Keratinocyte (primary cell): ENCODE measurements at places on chromosomes 4 and X. TPM values are rescaled to one million over a fixed set of nuclear protein-coding genes. Genes with fewer than 3 reads are reported as not detected.
A peak's percentile ranks its signal among the peaks of the same experiment; 100 is the strongest.

DNA sequence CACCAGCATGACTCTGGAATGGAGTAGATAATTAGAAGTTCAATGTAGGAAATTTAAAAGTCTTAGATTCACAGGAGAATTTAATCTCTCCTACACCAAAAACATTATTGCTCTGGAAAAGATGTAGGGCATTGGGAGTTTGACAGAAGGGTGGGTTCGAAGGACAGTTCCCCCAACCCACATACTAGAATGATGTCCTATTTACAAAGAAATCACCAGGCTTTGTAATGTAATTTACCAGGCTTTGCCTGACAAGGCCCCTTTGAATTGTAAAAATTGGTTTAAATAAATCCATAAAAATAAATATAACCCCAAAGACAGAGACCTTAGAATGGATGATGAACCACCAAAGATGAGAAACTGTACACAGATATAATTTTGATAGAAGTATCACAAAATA is 399.2 kb upstream of the GRID2 start:
- H3K4me3 ChIP-seq, result no peak overlapping the region
- no peak for DNase-seq
- H3K36me3 ChIP-seq, result no peaks in the 10 kb centered on the region
- H3K27me3 ChIP-seq, result no peaks in the 10 kb centered on the region
- H3K27ac ChIP-seq, result no peak overlapping the region

- no peak overlapping the region for H3K27ac ChIP-seq
- no peak overlapping the region for H3K4me3 ChIP-seq
- H3K36me3 ChIP-seq, result no peaks in the 10 kb centered on the region
These were observed 75.9 kb downstream of the SLC9A7 start for GRCh38 chrX:46683048-46683447.

DNA sequence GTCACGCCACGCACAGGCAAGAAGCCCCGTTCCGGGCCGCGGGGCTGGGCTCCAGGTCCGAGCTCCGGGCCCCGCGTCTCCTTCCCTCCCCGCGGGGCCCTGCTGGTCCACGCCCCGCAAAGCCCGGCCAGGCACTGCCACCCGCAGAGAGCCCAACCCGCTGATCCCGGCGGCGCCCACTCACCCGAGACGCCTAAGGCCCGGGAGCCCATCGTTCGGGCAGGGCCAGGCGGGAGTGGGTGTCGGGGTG is 870 bp downstream of the PDZD4 start:
- DNase-seq, result no peak
- H3K27me3 ChIP-seq, result peaks cover 46% of the 10 kb centered on the region
- no peaks in the 10 kb centered on the region for H3K4me1 ChIP-seq
- H3K4me3 ChIP-seq, result no peak overlapping the region
- no peaks in the 10 kb centered on the region for H3K36me3 ChIP-seq

GRCh38 chrX:140467211-140467610 is 37.7 kb downstream of the SOX3 start:
- no peak overlapping the region for H3K27ac ChIP-seq
- no peaks in the 10 kb centered on the region for H3K36me3 ChIP-seq
- no peak overlapping the region for H3K4me3 ChIP-seq
- no peaks in the 10 kb centered on the region for H3K4me1 ChIP-seq

GRCh38 chrX:13167481-13168231 is 123.2 kb upstream of the FAM9C start:
- H3K27me3 ChIP-seq, result no peaks in the 10 kb centered on the region
- no peak overlapping the region for H3K27ac ChIP-seq
- H3K36me3 ChIP-seq, result no peaks in the 10 kb centered on the region
- no peak for DNase-seq
- no peaks in the 10 kb centered on the region for H3K4me1 ChIP-seq
- H3K4me3 ChIP-seq, result no peak overlapping the region

DNA sequence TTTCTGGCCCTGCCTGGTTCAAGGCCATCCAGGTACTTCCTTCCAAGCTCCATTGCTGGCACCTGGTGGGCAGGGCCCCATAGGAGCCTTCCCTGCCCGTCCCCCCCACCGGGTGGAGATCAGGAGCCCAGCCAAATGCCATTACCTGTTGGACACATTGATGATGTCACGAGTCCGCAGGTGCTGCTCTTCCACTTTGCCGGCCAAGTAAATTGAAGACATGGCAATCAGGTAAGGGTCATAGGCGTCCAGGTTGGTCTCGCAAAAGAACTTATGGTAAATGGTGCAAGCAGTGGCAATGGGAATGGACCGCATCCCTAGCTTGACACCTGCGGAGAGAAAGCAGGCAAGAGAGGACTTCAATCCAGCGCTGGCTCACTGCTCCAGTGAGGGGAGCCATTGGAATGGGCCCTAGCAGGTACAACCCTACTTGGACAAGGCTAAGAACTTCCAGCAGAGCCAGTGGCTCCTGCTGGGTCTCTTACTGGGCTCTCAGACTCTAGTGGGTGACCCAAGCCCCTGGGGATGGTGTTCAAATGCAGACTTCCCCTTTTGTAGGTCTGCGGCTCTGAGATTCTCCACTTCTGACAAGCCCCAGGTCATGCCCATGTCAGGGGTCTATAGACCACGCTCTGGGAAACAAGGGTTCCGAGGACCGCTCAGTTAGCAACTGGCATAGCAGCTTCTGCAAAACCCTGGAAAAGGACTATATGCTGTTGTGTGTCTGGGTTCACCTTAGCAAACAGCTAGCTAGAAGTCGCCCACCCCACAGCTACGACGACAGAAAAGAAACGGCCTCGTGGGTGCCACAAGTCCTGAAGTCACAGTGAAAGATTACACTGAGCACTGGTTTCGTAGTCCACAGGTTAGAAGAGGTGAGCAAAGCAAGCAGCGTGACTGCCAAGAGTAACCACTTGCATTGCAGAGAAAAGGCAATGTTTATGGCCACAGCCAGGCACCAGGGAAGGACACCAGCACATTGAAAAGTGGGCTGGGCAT is 2.8 kb downstream of the CCNQ start:
- H3K27ac ChIP-seq, result no peak overlapping the region
- peaks cover 20% of the 10 kb centered on the region for H3K4me1 ChIP-seq
- peaks cover 7% of the 10 kb centered on the region for H3K36me3 ChIP-seq
- H3K4me3 ChIP-seq, result no peak overlapping the region

- no peaks in the 10 kb centered on the region for H3K36me3 ChIP-seq
- H3K4me1 ChIP-seq, result no peaks in the 10 kb centered on the region
- no peak for DNase-seq
- H3K4me3 ChIP-seq, result no peak overlapping the region
- H3K27me3 ChIP-seq, result no peaks in the 10 kb centered on the region
These were observed 202.2 kb upstream of the ETNPPL start for GRCh38 chr4:108965016-108965415.

DNA sequence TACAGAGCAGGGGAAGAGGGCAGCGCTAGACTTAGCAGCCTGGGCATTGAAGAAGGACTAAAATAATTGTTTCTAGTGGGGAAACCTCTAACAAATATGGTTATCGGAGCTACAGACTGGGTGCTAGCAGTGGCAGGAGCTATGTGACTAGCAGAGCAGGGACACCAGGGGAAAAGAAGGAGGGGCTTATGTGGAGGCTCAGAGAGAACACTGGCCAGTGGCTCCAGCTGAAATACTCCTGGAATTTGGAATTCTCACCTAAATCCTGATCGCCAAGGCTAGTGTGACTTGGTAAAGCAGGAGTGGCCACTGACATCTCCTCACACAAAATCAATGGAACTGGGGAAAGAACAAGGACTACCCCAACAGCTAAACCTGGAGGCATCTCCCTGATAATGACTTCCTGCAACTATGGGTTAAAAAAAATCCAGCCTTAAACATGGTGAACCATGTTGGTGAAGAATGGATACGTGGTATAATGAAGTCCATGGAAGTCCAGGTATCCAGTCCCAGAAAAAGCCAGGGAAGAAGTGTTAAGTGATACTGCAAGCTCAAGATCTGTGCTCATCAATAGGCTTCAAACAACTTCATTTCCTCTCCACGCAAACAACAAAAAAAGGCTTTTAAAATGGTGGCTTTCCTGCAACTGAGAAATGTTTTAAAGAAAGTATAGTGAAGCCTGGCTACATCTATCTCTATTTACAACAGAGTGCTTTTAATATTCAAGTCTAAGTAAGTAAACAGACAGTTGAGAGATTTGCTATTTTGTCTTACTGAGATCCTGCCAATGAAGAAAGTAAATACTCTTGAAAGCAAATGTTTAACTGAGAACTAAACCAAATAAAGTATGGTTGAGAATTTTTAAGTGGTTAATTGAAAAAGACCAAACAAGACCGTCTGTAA is 1.8 kb downstream of the TAPT1 start:
- H3K4me3 ChIP-seq, result peak overlapping the region; percentile 69
- no peaks in the 10 kb centered on the region for H3K36me3 ChIP-seq
- peaks cover 8% of the 10 kb centered on the region for H3K4me1 ChIP-seq
- H3K27ac ChIP-seq, result no peak overlapping the region
- H3K27me3 ChIP-seq, result no peaks in the 10 kb centered on the region

DNA sequence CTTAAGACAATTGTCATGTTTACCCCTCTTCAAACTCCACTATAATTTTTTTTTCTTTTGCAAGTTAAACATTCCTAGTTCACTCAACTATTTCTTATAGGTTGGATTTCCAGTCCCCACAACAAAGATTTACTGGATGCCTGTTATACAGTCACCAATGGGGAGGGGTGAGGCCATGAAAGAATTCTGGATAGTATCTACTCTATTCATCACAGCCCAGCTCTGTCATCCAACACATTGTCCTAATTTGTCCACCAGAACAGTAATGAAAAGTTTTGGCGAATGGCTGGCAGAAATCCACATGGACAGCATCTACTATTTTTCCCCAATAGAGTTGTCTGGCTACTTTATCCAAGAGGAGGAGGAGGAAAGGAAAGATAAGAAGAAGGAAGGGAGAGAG is 192.7 kb upstream of the S100G start:
- no peaks in the 10 kb centered on the region for H3K4me1 ChIP-seq
- no peak overlapping the region for H3K4me3 ChIP-seq
- no peak overlapping the region for H3K27ac ChIP-seq
- H3K27me3 ChIP-seq, result no peaks in the 10 kb centered on the region

GRCh38 chr4:13953083-13953482 is 325.6 kb upstream of the BOD1L1 start:
- no peak overlapping the region for H3K4me3 ChIP-seq
- no peaks in the 10 kb centered on the region for H3K4me1 ChIP-seq
- no peaks in the 10 kb centered on the region for H3K36me3 ChIP-seq
- DNase-seq, result no peak
- no peak overlapping the region for H3K27ac ChIP-seq
- H3K27me3 ChIP-seq, result peaks cover 2% of the 10 kb centered on the region

GRCh38 chr4:121072224-121073003 is at the start of gene NDNF:
NDNF (minus strand) TSS chr4:121072535; CDS start chr4:121045837, 26,698 bp downstream.
- no peak within 1 kb of the TSS for H3K27ac ChIP-seq
- H3K27me3 ChIP-seq, result peaks cover 55% of the 10 kb centered on the region
- H3K36me3 ChIP-seq, result no peaks in the 10 kb centered on the region
- peaks cover 8% of the 10 kb centered on the region for H3K4me1 ChIP-seq

- H3K27ac ChIP-seq, result no peak overlapping the region
- H3K36me3 ChIP-seq, result no peaks in the 10 kb centered on the region
- no peak overlapping the region for H3K4me3 ChIP-seq
- H3K4me1 ChIP-seq, result peaks cover 5% of the 10 kb centered on the region
- no peak for DNase-seq
These were observed 20.2 kb downstream of the IRAK1 start for GRCh38 chrX:153999359-154000037.

DNA sequence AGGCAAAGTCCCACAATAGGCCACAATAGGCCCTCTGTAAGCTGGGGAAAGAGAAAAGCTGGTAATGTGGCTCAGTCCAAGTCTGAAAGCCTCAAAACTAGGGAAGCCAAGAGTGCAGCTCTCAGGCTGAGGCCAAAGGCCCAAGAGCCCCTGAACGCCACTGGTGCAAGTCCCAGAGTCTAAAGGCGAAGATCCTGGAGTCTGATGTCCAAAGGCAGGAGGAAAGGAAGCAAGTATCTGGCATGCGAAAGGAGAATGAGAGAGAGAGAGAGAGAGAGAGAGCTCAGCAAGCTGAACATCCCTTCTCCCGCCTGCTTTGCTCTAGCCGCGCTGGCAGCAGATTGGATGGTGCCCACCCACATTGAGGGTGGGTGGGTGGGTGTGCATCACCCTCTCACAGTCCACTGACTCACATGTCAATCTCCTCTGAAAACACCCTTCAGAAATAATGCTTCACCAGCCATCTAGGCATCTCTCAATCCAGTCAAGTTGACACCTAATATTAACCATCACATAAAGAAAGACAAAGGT is 30.9 kb upstream of the ELF2 start:
- no peaks in the 10 kb centered on the region for H3K36me3 ChIP-seq
- H3K4me1 ChIP-seq, result no peaks in the 10 kb centered on the region
- no peaks in the 10 kb centered on the region for H3K27me3 ChIP-seq
- no peak overlapping the region for H3K4me3 ChIP-seq

GRCh38 chr4:171342646-171343045 is 470.6 kb upstream of the GALNTL6 start:
- H3K4me3 ChIP-seq, result no peak overlapping the region
- no peak overlapping the region for H3K27ac ChIP-seq
- no peaks in the 10 kb centered on the region for H3K36me3 ChIP-seq
- H3K4me1 ChIP-seq, result no peaks in the 10 kb centered on the region
- no peaks in the 10 kb centered on the region for H3K27me3 ChIP-seq

DNA sequence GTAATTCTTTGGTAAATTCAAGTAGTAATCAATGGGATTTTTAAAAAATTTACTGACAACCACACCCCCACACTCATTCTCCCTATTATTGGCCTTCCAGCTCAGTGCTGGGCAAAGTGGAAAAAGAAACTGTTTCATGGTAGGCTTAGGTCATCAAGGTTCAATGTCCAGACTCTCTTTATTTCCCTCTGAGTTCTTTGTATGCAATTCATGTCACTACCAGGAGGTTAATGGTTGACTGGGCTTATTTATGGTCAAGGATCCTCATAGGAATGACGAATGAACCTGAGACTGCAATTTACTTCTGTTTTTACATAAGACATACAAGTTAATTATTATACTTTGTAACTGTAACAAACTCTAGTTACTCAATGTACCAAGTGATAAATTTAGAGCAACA is 403.2 kb downstream of the KLHL13 start:
- DNase-seq, result no peak
- H3K27me3 ChIP-seq, result no peaks in the 10 kb centered on the region
- no peaks in the 10 kb centered on the region for H3K36me3 ChIP-seq
- H3K4me1 ChIP-seq, result no peaks in the 10 kb centered on the region
- H3K27ac ChIP-seq, result no peak overlapping the region

DNA sequence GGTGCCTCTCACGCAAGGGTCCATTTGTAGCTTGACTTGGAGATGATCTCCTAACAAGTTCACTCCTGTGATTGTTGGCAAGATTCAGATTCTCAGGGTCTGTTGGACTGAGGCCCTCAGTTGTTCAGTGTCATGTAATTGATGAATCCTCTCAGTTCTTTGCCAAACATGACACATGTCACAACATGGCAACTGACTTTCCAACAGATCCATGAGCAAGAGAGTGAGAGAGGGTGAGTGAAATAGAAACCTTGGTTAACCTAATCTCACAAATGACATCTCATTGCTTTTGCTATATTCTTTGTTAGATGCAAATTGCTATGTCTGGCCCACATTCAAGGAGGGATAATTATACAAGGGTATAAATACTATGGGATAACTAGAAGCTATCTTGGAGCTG is 231.0 kb upstream of the PCDH10 start:
- H3K27me3 ChIP-seq, result no peaks in the 10 kb centered on the region
- H3K36me3 ChIP-seq, result no peaks in the 10 kb centered on the region
- H3K4me1 ChIP-seq, result no peaks in the 10 kb centered on the region
- no peak overlapping the region for H3K4me3 ChIP-seq
- no peak overlapping the region for H3K27ac ChIP-seq

- H3K36me3 ChIP-seq, result no peaks in the 10 kb centered on the region
- H3K4me3 ChIP-seq, result peak overlapping the region; percentile 22
- peak; percentile 66 for DNase-seq
These were observed 81.2 kb upstream of the PRSS48 start for GRCh38 chr4:151195801-151196200.

The EPGN gene
- 212 to 506 TPM (median 330 TPM) in 3 replicates for polyA plus RNA-seq

The TRIM61 gene
- 0.29 to 0.58 TPM (median 0.45 TPM) in 3 replicates for polyA plus RNA-seq

The NMU gene
- 4.1 to 12.0 TPM (median 5.2 TPM) in 3 replicates for polyA plus RNA-seq

The PDE5A gene
- polyA plus RNA-seq, result 2.1 to 3.6 TPM (median 3.6 TPM) in 3 replicates

The LAGE3 gene
- 6.3 to 11.4 TPM (median 9.3 TPM) in 3 replicates for polyA plus RNA-seq

The PHEX gene
- polyA plus RNA-seq, result 0.45 to 0.80 TPM (median 0.79 TPM) in 3 replicates

The PABPC1L2B gene
- not detected in 3 replicates for polyA plus RNA-seq

The PHOX2B gene
- not detected in 3 replicates for polyA plus RNA-seq
